ENCODE measurements at places on chromosomes 5 and 9.

DNA sequence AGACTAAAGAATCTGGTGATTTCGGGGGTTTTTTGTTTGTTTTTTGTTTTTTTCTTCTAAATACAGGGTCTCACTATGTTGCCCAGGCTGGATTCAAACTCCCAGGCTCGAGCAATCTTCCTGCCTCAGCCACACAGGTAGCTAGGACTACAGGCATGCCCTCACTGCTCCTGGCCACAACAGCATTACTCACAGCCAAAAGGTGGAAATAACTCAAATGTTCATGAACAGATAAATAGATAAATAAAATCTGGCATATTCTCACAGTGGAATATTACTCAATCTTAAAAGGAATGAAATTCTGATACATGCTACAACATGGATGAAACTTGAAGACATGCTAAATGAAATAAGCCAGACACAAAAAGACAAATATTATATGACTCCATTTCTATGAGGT lies 19.8 kb upstream of the RAD23B start:
- no peak for DNase-seq

DNA sequence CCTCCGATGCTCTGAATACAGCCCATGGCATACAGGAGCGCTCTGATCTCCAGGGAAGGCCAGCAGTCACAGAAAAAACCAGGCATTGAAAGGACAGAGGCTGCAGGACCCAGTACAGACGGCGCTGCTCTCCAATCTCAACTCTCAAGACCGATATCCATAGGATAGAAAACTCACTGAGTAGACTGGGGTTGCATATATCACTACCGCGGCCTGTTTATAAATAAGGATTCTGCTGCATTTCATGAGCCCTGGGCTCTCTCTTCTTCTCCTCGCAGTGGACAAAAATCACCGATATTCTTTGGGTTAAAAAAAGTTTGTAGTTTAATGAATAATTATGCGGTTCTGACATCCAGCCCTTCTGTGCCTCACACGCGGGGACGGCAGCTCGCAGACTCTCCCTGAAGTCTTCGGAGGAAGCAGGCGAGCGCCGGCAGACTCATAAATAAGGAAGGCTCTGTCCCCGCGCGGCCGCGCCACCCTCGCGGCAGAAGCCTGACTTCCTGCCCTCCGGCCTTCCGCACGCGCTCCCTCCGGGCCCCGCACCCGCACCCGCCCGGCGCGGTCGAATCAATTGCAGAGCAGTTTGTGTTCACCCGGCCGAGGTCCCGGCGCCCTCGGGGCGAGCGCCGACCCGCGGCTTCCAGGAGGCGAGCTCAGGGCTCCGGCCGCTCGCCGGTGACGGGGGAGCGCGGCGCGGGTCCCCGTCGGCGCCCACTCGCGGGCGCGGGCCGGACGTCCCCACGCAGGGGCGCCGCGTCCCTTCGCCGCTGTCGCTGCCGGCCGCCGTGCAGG lies at the start of gene FAM78A:
Gene FAM78A, minus strand, starts transcription at position 417 of the 795 bp plus-strand sequence. Its CDS starts 331 bp downstream, at position 86.
- DNase-seq = peak; percentile 60

- no peak for DNase-seq
Observed at GRCh38 chr5:175712313-175712680, 54.4 kb downstream of the HRH2 start.

GRCh38 chr5:42870882-42871418 lies 59.3 kb upstream of the SELENOP start:
- no peak for DNase-seq
